Activated CD4-positive, alpha-beta memory T cell treated with anti-CD3 and anti-CD28 coated beads for 36 hours (primary cell): ENCODE measurements at places on chromosomes 7 and 10.

- no peaks in the 10 kb centered on the region for H3K36me3 ChIP-seq
- H3K27me3 ChIP-seq, result peaks cover 33% of the 10 kb centered on the region
- H3K4me3 ChIP-seq, result no peak overlapping the region
- no peaks in the 10 kb centered on the region for H3K4me1 ChIP-seq
Measured at GRCh38 chr10:23021430-23021829, 73.9 kb upstream of the MSRB2 start.

- H3K36me3 ChIP-seq, result no peaks in the 10 kb centered on the region
- peaks cover 3% of the 10 kb centered on the region for H3K27me3 ChIP-seq
- H3K4me3 ChIP-seq, result no peak overlapping the region
- no peak overlapping the region for H3K27ac ChIP-seq
- peaks cover 34% of the 10 kb centered on the region for H3K4me1 ChIP-seq
Measured at GRCh38 chr10:72690071-72690755, 1.7 kb upstream of the MCU start.

GRCh38 chr10:77195101-77195500 lies 442.5 kb downstream of the KCNMA1 start:
- no peak overlapping the region for H3K27ac ChIP-seq
- H3K4me1 ChIP-seq, result no peaks in the 10 kb centered on the region
- peaks cover 6% of the 10 kb centered on the region for H3K27me3 ChIP-seq
- no peaks in the 10 kb centered on the region for H3K36me3 ChIP-seq
- no peak for DNase-seq

- H3K4me3 ChIP-seq, result no peak overlapping the region
- H3K27me3 ChIP-seq, result no peaks in the 10 kb centered on the region
- H3K36me3 ChIP-seq, result no peaks in the 10 kb centered on the region
Measured at GRCh38 chr7:11552676-11553296, 279.2 kb downstream of the THSD7A start.

DNA sequence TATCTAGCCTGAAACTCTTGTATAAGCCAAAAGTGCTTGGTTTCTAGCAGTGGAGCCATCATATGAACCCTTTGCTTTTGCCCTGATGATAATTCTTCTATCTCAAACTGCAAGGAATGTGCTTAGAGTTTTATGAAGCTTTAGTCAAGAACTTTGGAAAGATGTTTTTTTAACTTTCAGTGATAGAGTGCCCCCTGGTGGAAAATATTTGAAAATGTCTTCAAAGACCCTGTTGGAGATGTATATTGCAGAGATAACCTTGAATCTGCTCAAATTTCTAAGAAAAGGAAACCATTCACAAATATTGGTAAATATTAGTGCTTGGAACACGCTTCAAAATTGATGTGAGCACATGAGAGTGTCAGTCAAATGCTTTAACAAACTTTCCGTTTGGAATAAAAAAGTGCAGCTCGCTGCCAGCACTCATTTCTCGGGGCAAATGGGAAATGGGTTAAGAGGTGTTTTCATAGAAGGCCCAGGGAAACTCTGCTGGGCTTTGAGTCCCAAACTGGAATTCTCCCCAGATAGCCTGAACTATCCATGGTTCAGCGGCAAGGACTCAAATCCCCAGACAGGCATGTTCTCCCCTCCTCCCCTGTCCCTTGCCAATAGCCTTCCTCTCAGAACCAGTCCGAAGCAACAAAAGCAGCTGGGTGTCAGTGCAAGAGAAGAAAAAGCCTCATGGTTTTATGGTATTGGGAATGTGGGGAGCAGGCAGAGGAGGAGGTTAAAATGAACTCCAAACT lies 129.3 kb downstream of the MYOF start:
- H3K4me3 ChIP-seq, result no peak overlapping the region
- no peak for DNase-seq
- peaks cover 48% of the 10 kb centered on the region for H3K36me3 ChIP-seq

DNA sequence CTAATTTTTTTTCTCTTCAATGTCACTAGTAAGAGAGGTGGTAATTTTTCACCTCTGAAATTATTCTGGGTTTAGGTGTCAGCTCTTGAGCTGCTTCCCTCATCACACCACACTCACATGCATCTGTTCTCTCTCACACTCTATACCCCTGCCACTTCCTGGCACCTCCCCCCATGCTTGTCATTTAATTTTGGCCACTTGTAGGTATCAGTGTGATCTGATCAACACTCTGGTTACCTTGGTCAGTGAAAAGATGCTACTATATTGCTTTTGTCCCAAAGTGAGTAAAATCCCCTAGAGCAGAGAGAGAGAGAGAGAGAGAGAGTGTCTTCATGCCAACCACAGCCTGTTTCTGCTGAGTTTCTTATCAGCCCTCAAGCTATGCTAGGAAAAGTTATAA lies 42.5 kb downstream of the STK17A start:
- peaks cover 66% of the 10 kb centered on the region for H3K36me3 ChIP-seq
- H3K27ac ChIP-seq, result peak overlapping the region; percentile 54
- DNase-seq, result peak; percentile 67
- H3K27me3 ChIP-seq, result no peaks in the 10 kb centered on the region
- H3K4me3 ChIP-seq, result no peak overlapping the region
- H3K4me1 ChIP-seq, result peaks cover 84% of the 10 kb centered on the region

DNA sequence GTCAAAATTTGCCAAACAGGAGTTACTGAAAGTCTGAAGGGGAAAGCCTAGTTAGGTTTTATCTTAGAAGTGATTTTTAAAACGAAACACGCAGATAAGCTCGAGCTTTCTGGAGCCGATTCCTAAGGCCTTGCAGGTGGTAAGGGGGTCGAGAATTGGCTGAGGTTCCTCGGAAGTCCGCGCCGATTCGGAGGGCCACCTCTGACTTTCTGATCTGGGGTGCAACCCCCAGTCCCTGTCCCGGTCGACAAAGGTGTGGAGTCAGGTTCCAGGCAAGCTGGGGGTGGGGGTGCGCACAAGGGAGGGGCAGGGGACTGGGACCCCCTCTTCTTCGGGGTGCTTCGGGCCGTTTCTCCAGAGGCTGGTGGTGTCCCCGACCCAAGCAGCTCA lies 701 bp upstream of the CUL1 start:
- no peaks in the 10 kb centered on the region for H3K27me3 ChIP-seq
- H3K4me3 ChIP-seq, result peak overlapping the region; percentile 82
- peak overlapping the region; percentile 98 for H3K27ac ChIP-seq
- H3K36me3 ChIP-seq, result peaks cover 6% of the 10 kb centered on the region

- H3K4me3 ChIP-seq, result no peak overlapping the region
- H3K27ac ChIP-seq, result no peak overlapping the region
- H3K4me1 ChIP-seq, result peaks cover 92% of the 10 kb centered on the region
- peaks cover 26% of the 10 kb centered on the region for H3K36me3 ChIP-seq
Measured at GRCh38 chr7:55555160-55555559, 17.1 kb downstream of the VOPP1 start.

DNA sequence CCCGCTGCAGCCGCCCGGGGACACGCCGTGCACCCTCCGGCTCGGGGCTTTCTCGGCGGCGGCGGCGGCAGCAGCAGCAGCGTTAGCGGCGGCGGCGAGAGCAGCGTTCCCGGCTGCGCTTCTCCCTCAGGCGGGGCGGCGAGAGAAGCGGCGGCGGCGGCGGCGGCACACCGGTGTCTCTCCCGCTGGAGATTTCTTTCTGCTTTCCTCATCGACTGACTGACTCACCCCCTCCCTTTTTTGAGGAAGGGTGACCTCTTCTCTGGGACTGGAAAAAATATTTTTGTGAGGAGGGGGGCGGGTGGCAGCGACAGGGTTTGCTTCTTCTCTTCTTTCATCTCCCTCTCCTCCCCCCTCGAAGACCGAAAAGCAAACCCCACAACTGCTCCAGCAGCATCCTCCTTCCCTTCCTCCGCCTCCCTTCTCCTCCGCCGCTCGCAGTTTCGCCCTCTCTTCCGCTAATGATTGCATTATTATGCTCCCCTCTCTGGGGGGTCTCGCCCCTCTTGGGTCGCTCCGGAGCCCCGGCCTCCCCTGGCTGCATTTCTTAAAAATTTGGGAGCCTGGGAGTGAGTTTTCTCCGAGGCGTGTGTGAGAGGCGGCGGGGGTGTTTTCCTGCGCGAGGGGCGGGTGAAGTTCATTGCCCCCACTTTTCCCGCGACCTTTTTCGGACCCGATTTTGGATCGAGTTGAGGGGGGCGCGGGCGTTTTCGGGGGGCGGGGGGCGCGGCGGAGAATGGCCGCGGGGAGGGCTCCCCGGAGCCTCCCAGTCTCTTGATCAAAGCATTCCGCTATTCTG lies 411 bp downstream of the AUTS2 start:
- peaks cover 12% of the 10 kb centered on the region for H3K4me1 ChIP-seq
- peaks cover 22% of the 10 kb centered on the region for H3K27me3 ChIP-seq
- H3K4me3 ChIP-seq, result peak overlapping the region; percentile 73
- H3K27ac ChIP-seq, result no peak overlapping the region
- no peak for DNase-seq

GRCh38 chr7:77550586-77550985 lies 13.5 kb downstream of the PTPN12 start:
- H3K27ac ChIP-seq, result no peak overlapping the region
- no peak overlapping the region for H3K4me3 ChIP-seq
- DNase-seq, result no peak
- no peaks in the 10 kb centered on the region for H3K27me3 ChIP-seq

GRCh38 chr7:13139436-13139835 lies 452.0 kb downstream of the ARL4A start:
- H3K27ac ChIP-seq, result no peak overlapping the region
- H3K4me3 ChIP-seq, result no peak overlapping the region
- peaks cover 5% of the 10 kb centered on the region for H3K27me3 ChIP-seq
- DNase-seq, result no peak

DNA sequence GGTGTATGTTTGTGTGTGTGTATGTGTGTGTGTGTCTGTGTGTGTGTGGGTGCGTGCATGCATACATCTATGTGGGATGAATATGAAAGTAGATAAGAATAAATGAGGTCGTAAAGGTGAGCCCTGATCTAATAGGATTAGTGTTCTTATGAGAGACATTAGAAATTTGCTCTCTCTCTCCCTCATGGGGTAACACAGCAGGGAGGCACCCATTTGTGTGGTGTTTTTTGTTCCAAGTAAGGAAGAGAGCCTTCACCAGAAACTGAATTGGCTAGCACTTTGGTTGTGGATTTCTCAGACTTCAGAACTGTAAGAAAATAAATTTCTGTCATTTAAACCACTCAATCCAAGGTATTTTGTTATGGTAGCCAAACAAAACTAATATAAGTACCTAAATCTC lies 353.7 kb upstream of the CHRM2 start:
- H3K27me3 ChIP-seq, result no peaks in the 10 kb centered on the region
- no peak overlapping the region for H3K4me3 ChIP-seq
- no peaks in the 10 kb centered on the region for H3K4me1 ChIP-seq
- no peak for DNase-seq
- H3K36me3 ChIP-seq, result no peaks in the 10 kb centered on the region

- no peaks in the 10 kb centered on the region for H3K4me1 ChIP-seq
- H3K27me3 ChIP-seq, result peaks cover 6% of the 10 kb centered on the region
- H3K4me3 ChIP-seq, result no peak overlapping the region
- H3K27ac ChIP-seq, result no peak overlapping the region
Measured at GRCh38 chr10:21280037-21280436, 245.4 kb downstream of the SKIDA1 start.

DNA sequence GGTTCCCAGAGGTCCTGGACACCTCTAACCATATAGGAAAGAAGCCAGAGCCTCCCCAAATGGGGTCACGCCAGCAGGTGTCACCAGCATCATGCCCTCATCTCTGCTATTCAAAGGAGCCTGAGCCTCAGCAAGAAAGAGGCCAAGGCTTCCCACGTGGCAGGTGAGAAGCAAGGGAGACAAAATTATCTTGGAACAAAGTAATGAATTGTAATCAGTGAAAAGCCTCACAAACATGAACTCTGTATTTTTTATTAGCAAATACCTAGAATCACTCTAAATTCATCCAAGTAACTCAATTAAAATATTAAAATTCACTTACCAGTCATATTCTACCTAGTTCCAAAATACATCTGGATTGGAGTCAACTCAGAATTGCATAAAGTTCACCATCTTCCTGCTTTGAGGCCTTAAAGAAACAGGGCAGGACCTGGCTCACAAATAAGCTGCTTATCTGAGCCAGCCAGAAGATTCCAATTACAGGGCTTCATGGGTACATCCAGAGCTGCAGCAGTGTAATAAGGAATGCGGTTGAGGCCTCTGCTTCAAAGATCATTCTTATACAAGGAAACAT lies 68.7 kb downstream of the SGMS1 start:
- H3K36me3 ChIP-seq, result no peaks in the 10 kb centered on the region
- H3K27me3 ChIP-seq, result no peaks in the 10 kb centered on the region
- no peak overlapping the region for H3K4me3 ChIP-seq
- peaks cover 16% of the 10 kb centered on the region for H3K4me1 ChIP-seq
- H3K27ac ChIP-seq, result no peak overlapping the region
- peak; percentile 34 for DNase-seq

DNA sequence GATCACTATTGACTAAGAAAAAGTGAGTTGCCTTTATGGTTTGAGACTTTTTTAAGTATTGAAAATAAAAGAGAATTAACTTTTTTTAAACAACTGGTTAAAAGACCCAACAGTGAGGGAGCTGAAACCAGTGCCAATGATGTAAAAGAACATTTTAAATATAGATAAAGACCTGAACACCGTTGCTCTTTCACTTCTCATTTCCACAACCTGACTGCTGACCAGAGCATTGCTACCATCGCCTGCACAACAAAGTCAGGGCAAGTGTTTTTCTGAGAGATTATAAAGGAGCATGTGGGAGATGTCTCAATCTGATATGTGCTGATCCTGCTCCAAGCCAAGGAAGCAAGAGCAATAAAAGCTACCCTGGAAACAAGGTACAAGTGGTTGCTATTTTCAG lies 34.7 kb downstream of the IMMP2L start:
- peaks cover 10% of the 10 kb centered on the region for H3K36me3 ChIP-seq
- peaks cover 11% of the 10 kb centered on the region for H3K4me1 ChIP-seq
- no peak overlapping the region for H3K27ac ChIP-seq
- H3K27me3 ChIP-seq, result no peaks in the 10 kb centered on the region
- no peak for DNase-seq

DNA sequence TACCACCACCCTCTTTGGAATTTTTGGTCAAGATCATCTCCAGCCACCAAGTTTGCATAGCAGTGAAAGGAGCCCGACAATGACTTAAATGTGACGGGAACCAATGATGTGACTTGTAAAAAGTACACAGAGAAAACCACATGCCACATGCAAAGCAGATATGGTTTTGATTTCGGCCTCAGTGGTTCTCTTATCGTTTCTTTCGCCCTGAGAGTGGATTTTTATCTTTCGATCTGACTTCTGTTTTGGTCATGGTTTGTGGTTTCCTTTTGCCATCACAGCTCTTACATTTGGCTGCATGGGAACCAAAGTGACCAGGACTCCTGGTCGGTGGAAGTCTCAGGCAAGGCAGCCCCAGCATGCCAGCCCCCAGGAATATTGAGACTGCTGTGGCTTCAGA lies 31.5 kb downstream of the TCF7L2 start:
- H3K27me3 ChIP-seq, result peaks cover 65% of the 10 kb centered on the region
- H3K36me3 ChIP-seq, result no peaks in the 10 kb centered on the region
- no peak overlapping the region for H3K4me3 ChIP-seq
- DNase-seq, result peak; percentile 66

GRCh38 chr7:20624666-20625385 lies 9.4 kb downstream of the ABCB5 start:
- H3K36me3 ChIP-seq, result no peaks in the 10 kb centered on the region
- no peaks in the 10 kb centered on the region for H3K4me1 ChIP-seq
- no peak for DNase-seq
- no peak overlapping the region for H3K4me3 ChIP-seq
- no peaks in the 10 kb centered on the region for H3K27me3 ChIP-seq

DNA sequence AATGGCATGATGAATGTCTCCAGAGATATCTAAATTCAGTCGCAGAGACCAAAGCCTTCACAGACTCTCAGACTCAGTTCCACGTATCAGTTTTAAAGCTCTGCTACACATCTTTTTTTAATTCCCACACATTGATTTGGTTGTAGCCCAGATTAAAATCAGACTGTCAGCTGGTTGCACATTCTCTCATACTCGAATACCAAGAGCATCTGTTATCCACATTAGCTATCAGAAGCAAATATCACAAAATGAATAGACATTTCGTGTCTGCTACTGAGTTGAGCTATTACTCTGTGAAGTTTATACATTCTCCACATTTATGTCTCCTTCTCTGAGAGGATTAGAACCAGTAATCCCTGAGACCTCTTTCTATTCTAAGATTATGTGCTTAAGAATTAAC lies 229.2 kb downstream of the GPAM start:
- DNase-seq, result no peak
- H3K36me3 ChIP-seq, result peaks cover 1% of the 10 kb centered on the region
- H3K4me1 ChIP-seq, result no peaks in the 10 kb centered on the region
